ENCODE measurements at places on chromosomes 6 and 20.

- DNase-seq = no peak
These were observed 62.8 kb upstream of the FOXO3 start for GRCh38 chr6:108497883-108498282.

DNA sequence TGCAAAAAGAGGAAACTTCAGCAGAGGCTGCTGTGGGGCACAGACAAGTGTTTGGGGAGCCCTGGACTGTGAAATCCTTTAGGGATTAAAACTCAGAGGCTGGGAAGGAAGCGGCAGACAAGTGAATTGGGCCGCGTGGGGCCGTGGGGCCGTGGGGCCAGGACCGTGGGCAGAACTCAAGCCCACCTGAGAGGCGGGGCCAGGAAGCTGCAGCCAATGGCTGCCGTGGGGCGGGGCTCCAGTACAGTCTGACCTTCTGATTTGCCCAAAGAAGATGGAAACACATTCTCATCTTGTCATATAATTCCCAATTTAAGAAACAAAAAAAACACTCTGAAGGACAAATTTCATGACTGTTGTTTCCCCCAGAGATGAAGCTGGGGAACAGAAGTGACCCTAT lies 55.4 kb downstream of the ANKRD60 start:
- no peak for DNase-seq

GRCh38 chr6:23535101-23535500 lies 590.9 kb upstream of the NRSN1 start:
- DNase-seq = no peak

GRCh38 chr20:14991023-14991422 lies 653.6 kb upstream of the FLRT3 start:
- DNase-seq = no peak

GRCh38 chr6:40302856-40303454 lies 284.2 kb downstream of the LRFN2 start:
- no peak for DNase-seq

GRCh38 chr6:170269151-170269845 lies 21.6 kb downstream of the DLL1 start:
- DNase-seq = no peak

DNA sequence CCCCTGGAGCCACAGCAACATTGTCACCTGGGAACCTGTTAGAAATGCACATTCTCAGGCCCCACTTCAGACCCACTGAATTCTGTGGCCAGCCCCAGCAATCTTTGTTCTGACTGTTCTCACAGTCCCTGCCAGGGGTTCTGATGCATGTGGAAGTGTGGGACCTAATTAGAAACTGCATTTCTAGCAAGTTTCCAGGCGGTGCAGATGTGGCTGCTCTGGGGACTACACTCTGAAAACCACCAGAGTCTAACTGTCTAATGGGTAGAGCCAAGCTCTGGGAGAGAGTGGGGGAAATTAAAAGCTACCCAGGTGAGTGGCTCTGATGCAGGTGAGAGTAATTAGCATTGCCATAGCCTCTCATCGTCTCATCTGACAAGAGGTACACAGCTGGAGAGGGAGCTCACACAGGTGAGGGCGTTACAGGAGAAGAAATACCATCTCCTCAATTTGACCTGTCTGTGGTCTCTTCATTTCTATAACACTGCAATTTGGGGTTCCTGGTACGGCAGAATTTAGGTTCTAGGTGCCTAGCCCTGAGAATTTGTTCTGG lies 66.0 kb downstream of the SNX5 start:
- DNase-seq = no peak

- DNase-seq = no peak
These were observed 23.2 kb upstream of the DAAM2 start for GRCh38 chr6:39769012-39769411.

- DNase-seq = no peak
These were observed 22.1 kb upstream of the CDKN1A start for GRCh38 chr6:36656441-36656840.
